Osteocyte (in vitro differentiated cells): ENCODE measurements at places on chromosomes 11 and 22. TPM values are rescaled to one million over a fixed set of nuclear protein-coding genes. Genes with fewer than 3 reads are reported as not detected.

DNA sequence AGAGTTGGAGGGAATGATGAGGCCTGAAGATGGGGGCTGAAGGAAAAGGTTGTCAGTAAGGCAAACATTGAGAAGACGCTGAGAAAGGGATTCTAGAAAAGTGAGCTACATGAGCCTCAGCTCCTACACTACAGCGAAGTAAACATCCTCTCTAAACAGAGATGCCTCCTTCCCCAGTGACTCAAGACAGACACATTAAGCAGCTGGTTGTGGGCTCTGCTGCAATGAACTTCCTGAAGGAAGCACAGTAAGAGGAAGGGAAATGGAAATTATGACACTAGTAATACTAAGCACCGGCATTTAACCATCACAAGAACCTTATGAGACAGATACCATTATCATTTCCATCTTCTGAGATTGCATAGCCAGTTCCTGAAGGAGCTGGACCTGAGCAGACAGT lies 190.5 kb downstream of the C11orf87 start:
- DNase-seq: no peak

Gene TNNI2
- 1.0 and 1.1 TPM in 2 replicates for total RNA-seq

GRCh38 chr11:119237515-119237914 lies 31.4 kb downstream of the CBL start:
- no peak for DNase-seq

DNA sequence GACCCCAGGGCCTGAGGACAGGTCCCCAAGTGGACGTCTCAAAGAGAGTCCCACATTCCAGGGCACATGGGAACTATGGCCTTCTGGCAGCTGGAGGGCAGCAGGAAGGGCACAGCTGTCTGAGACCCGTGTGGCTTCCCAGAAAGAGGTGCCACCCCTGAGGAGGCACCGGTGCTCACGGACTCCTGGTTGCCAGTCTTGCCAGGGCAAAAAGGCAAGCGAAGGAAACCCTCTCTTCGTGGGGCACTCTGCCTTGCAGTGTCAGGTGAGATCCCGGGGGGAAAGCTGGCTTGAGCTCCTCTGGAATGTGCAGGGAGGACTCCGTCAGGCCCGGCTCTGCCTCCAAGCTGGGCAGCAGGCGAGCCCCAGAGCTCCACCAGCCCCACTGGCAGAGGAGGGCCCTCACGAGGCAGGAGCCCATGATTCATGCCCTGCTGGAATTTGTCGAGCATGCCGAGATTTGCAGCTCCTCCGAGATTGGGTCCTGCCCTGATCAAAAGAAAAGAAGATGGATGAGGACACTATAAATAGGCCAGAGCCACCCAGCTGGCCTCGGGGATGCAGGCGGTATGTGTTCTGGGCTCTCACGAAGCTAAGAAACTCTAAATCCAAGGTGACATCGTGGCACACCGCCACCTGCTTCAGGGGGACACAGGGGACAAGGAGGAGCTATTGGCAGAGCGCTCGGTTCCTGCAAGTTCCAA lies 9.9 kb upstream of the CELSR1 start:
- DNase-seq: no peak

Gene SCGB1A1
- total RNA-seq: not detected in 2 replicates

GRCh38 chr11:130189492-130190210 lies 30.1 kb downstream of the ST14 start:
- DNase-seq: no peak
